ENCODE measurements at places on chromosomes 6 and 20. TPM values are rescaled to one million over a fixed set of nuclear protein-coding genes. Genes with fewer than 3 reads are reported as not detected.

- no peak overlapping the region for H3K4me3 ChIP-seq
- no peak for DNase-seq
- peaks cover 39% of the 10 kb centered on the region for H3K27me3 ChIP-seq
Measured at GRCh38 chr6:27674882-27675281, 202.0 kb upstream of the ZNF184 start.

- H3K27ac ChIP-seq: no peak overlapping the region
- peak; percentile 38 for DNase-seq
Measured at GRCh38 chr20:63497138-63497945, 1.5 kb downstream of the EEF1A2 start.

- H3K27me3 ChIP-seq: no peaks in the 10 kb centered on the region
- peaks cover 13% of the 10 kb centered on the region for H3K4me1 ChIP-seq
- no peak for DNase-seq
- no peaks in the 10 kb centered on the region for H3K36me3 ChIP-seq
- H3K27ac ChIP-seq: no peak overlapping the region
Measured at GRCh38 chr20:50726955-50727791, 4.2 kb upstream of the PARD6B start.

Gene KCNK15
- polyA plus RNA-seq: 0.10 TPM

DNA sequence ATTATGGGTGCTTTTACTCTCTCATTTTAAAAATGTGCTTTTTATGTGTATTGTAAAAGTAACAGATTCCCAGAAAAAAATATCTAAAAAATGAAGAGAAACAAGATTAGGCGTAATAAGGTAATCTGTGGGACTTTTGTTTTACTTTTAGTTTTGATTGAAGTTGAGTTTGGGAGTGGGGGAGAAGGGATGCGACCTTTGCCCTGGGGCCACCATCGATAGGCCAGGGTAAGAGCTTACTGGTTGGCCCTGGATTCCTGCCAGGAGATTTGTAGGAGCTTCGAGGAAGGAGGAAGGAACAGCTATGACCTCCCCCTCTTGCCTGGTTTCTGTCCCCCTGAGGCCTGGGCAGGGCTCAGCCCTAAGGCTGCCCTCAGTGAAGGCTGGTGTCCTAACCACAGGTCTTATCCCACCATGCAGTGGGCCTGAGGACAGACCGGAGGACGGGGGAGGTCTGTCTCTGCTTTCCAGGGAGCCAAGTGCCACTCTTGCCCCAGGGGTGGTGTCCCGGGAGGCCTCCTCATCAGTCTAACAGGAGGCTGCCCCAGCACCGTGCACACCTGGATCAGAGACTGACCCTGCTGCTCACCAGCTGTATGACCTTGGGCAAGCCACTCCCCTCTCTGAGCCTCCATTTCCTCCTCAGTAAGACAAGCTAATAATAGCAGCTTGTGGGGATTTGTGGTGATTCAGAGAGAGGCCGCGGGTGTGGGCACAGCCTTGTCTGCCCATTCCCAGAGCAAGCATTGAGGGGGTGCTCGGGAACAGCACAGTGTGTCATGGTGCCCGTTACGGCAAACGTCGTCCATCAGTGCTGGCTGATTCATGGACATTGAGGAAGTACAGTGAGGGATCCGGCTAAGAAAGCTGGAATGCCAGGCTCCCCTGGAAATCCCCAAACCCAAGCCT, 21.2 kb downstream of the TGM2 start:
- no peak overlapping the region for H3K4me3 ChIP-seq
- peak overlapping the region; percentile 98 for H3K27ac ChIP-seq
- DNase-seq: peak; percentile 46
- peaks cover 18% of the 10 kb centered on the region for H3K4me1 ChIP-seq

- peak within 1 kb of the TSS; percentile 79 for H3K27ac ChIP-seq
- peaks cover 10% of the 10 kb centered on the region for H3K36me3 ChIP-seq
- H3K4me3 ChIP-seq: peak within 1 kb of the TSS; percentile 69
- H3K27me3 ChIP-seq: no peaks in the 10 kb centered on the region
Measured at GRCh38 chr6:89145956-89146717, at the start of gene PM20D2. PM20D2 (plus strand) TSS chr6:89146055; CDS start chr6:89146145, 90 bp downstream.

DNA sequence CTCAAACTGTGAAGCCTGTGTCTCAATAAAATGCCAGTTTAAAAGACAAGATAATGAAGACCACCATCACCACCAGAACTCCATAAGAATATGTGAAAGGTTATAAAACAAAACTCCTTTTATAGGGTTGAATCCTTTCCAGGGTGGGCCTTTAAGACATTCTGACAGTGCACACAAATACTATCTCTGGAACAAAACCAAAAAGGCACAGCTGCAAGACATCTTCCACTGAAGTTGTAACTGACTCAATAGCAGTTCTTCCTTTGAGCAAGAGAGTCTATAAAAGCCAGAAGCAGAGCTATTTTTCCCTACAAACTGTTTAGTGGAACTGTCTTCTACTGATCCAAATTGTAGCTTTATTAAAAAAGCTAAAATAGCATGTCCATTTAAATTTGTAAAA, 81.6 kb downstream of the EPB41L2 start:
- H3K27ac ChIP-seq: no peak overlapping the region
- no peaks in the 10 kb centered on the region for H3K36me3 ChIP-seq
- H3K4me3 ChIP-seq: no peak overlapping the region
- no peaks in the 10 kb centered on the region for H3K27me3 ChIP-seq
- H3K4me1 ChIP-seq: peaks cover 9% of the 10 kb centered on the region

Gene DLL1
- polyA plus RNA-seq: 0.25 TPM

Gene MYLK4
- 0.16 TPM for polyA plus RNA-seq

DNA sequence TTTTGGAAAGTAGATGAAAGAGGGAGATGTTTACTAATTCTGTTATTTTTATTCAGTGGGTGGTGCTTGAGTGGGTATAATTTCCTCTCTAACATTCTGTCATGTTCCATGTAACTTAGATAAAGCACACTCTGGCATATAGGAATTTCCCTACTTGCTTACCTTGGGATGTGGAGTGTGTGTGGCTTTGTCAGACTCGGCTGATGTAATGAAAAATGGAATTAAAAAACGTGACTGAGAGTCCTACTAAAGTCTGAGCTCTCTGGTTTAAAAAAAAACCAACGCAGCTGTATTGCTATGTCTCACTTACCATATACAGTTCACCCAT, 98.3 kb downstream of the JARID2 start:
- peaks cover 36% of the 10 kb centered on the region for H3K4me1 ChIP-seq
- no peak for DNase-seq
- H3K27me3 ChIP-seq: no peaks in the 10 kb centered on the region
- H3K4me3 ChIP-seq: no peak overlapping the region

DNA sequence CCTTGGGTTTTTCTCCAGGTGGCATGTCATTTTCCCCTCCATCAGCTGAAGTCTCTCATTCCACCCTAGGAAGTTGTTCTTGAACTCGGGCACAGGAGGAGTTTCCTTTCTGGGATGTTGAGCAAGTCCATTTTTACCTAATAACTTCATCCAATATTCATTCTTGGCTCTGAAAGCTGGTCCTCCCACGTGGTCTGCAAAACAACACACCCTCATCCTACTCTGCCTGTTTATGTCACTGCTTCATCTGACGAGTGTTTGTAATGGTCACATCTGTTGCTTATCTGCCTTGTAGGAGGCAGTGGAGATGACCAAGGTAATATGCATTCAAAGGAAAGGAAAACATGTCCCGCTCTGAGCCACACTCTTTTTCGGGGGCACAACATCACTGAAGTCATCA, 41.7 kb upstream of the AIG1 start:
- no peak for DNase-seq
- H3K27me3 ChIP-seq: no peaks in the 10 kb centered on the region
- no peaks in the 10 kb centered on the region for H3K4me1 ChIP-seq

Gene ITCH
- 4.1 TPM for polyA plus RNA-seq

DNA sequence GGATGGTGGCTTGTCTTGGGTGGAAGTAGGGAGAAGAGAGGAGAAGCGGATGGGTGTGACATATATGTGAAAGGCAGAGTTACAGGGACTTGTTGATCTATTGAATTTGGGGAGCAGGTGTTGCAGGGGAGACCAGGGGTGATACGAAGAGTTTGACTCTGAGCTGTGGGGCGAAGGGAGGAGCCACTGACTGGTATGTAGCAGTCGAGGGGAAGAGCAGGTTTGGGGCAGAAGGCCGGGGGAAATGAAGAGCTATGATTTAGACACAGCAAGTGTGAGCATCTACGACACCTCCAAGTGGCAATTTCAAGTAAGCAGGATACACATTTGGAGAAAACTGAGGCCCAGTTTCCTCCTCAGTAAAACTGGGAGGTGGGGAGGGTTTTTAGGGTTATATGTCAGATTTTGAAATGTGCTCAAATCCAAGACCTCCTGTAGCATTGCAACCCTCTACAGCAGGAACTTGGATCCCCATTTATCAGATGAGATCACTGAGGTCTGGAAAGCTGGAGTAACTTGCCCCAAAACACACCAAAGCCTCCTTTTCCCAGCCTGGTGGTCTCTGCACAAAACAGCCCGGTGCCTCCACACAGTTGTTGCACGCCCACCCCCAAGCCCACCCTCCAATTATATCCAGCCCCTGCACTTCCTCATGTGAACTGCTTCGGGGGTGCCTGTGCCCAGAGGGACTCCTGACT, 137.8 kb downstream of the PREX1 start:
- no peaks in the 10 kb centered on the region for H3K27me3 ChIP-seq
- peaks cover 28% of the 10 kb centered on the region for H3K4me1 ChIP-seq
- no peak for DNase-seq
- no peak overlapping the region for H3K27ac ChIP-seq
- no peaks in the 10 kb centered on the region for H3K36me3 ChIP-seq

Gene PHF20
- polyA plus RNA-seq: 23.8 TPM

Gene MROH8
- 3.5 TPM for polyA plus RNA-seq

GRCh38 chr20:61499859-61500554, 247.9 kb downstream of the CDH4 start:
- H3K27ac ChIP-seq: no peak overlapping the region
- no peaks in the 10 kb centered on the region for H3K27me3 ChIP-seq
- no peak overlapping the region for H3K4me3 ChIP-seq
- H3K4me1 ChIP-seq: no peaks in the 10 kb centered on the region

Gene PBOV1
- not detected for polyA plus RNA-seq

DNA sequence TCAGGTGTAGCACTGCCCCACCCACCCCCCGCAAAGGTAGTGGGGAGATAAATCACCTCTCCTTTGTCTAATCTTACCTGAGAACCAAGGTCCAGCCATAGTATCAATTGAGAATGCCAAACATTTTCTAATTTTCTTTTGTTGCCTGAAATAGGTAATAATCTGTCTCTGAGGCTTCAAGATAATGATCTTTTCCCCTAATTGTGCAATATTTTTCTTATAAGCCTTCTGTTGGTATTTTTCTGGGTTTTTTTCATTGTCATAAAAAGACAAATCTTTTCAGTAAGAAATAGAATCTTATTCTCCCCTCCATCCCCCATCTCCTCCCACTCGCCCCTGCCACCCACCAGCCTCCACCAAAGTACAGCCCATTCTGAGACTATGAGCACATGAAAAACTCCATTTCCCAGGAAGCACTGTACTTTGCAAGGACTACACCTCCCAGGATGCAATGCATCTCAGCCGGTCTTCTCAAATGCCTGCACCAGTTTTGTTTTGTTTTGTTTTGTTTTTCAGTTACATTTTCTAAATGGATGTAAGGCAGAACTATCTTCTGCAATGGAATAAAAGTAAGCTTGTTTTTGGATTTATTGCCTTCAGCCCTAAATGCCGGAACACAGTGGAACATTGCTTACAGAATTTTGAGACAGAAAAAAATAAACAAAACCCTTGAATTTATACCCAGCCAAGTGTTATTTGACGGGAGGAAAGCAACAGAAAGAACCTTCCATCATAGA, 268.0 kb downstream of the TFAP2A start:
- peak; percentile 29 for DNase-seq
- H3K36me3 ChIP-seq: no peaks in the 10 kb centered on the region
- H3K27me3 ChIP-seq: peaks cover 3% of the 10 kb centered on the region
- H3K4me1 ChIP-seq: no peaks in the 10 kb centered on the region

DNA sequence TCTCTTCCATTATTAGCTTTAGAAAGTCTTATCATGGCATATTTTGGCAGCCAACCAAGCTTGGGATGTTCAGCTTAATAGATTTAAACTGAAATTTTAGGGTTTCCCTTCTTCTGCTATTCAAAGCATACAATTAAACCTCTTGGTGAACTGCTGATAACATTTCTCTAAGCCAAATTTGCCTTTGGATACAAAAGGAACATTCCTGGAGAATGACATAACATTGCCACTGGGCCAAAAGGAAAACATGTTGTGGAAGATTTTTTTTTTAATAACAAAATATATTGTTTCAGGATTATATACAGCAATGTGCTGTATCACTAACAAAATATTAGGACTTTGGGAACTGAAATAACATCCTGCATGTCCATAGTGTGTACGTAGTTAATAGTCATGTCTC, 215.1 kb upstream of the TBX18 start:
- H3K4me1 ChIP-seq: 0 out of 2 replicates have a peak, but pooled peaks cover 5% of the 10 kb centered on the region
- H3K27me3 ChIP-seq: no peaks in the 10 kb centered on the region
- H3K27ac ChIP-seq: no peak overlapping the region

Gene PGC
- polyA plus RNA-seq: not detected

DNA sequence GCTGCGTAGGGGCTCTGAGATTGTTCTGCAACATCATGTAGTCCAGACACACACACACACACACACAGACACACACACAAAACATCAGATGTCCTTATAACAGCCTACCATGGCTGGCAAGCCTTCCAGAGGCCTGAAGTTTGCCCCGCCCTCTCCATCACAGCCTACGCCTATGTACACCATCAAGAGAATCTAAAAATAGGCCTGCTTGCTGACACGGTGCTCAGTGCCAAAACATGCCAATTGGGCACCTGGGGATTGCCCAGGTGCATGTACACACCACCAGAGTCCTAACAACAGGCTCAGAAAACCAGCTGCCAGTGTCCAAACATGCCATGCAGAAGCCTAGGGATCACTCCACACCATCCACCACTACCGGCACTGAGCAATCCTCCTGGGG, 391.7 kb upstream of the SPTLC3 start:
- H3K36me3 ChIP-seq: no peaks in the 10 kb centered on the region
- no peak overlapping the region for H3K4me3 ChIP-seq
- H3K27me3 ChIP-seq: no peaks in the 10 kb centered on the region
- DNase-seq: no peak

- H3K36me3 ChIP-seq: no peaks in the 10 kb centered on the region
- H3K4me3 ChIP-seq: no peak overlapping the region
- peaks cover 3% of the 10 kb centered on the region for H3K4me1 ChIP-seq
- DNase-seq: no peak
- peaks cover 28% of the 10 kb centered on the region for H3K27me3 ChIP-seq
- H3K27ac ChIP-seq: no peak overlapping the region
Measured at GRCh38 chr6:44327760-44328159, 14.6 kb upstream of the AARS2 start.

GRCh38 chr20:15375836-15376235, 1038.4 kb upstream of the FLRT3 start:
- H3K4me1 ChIP-seq: no peaks in the 10 kb centered on the region
- no peak overlapping the region for H3K27ac ChIP-seq
- no peak overlapping the region for H3K4me3 ChIP-seq
- H3K27me3 ChIP-seq: no peaks in the 10 kb centered on the region
- no peak for DNase-seq
- no peaks in the 10 kb centered on the region for H3K36me3 ChIP-seq

GRCh38 chr6:36283608-36284007, 13.7 kb downstream of the PNPLA1 start:
- no peak overlapping the region for H3K4me3 ChIP-seq
- no peak overlapping the region for H3K27ac ChIP-seq
- no peak for DNase-seq
- peaks cover 35% of the 10 kb centered on the region for H3K27me3 ChIP-seq

Gene BTNL2
- not detected for polyA plus RNA-seq

- H3K27me3 ChIP-seq: no peaks in the 10 kb centered on the region
- H3K4me3 ChIP-seq: no peak overlapping the region
- H3K4me1 ChIP-seq: peaks cover 35% of the 10 kb centered on the region
- no peak for DNase-seq
- no peak overlapping the region for H3K27ac ChIP-seq
Measured at GRCh38 chr20:23156170-23156841, 70.2 kb upstream of the CD93 start.

- H3K27ac ChIP-seq: peak overlapping the region; percentile 56
- no peaks in the 10 kb centered on the region for H3K27me3 ChIP-seq
- peak; percentile 47 for DNase-seq
Measured at GRCh38 chr6:28944412-28944865, 20.7 kb upstream of the TRIM27 start.

Gene GRIK2
- 0.30 TPM for polyA plus RNA-seq

Gene HTR1B
- 0.63 TPM for polyA plus RNA-seq
